T47D (cell line): ENCODE measurements at places on chromosomes 4 and X.

GRCh38 chr4:60938621-60939020 is 261.5 kb upstream of the ADGRL3 start:
- DNase-seq: no peak

DNA sequence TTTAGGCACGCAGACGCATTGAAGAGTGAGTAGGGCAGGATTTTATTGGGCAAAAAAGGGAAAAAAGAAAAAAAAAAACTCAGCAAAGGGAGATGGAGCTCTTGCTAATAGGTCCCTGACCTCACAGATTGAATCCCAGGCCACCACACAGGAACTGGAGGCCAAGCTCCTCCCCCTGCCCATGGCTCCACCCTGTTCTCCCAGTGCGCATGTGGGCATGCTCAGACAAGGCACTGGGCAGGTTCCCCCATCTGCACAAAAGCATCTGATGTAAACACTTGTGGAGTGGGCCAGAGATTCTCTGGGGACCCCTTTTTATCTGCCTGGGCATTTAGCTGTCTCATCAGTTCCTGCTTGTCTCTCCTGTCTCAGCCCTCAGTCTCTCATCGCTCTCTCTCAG is 9.5 kb downstream of the FRMD7 start:
- no peak for DNase-seq

GRCh38 chr4:40848251-40848650 is 98.5 kb downstream of the NSUN7 start:
- DNase-seq: no peak

- DNase-seq: no peak
These were observed 557 bp upstream of the KDR start for GRCh38 chr4:55125763-55126541.

- no peak for DNase-seq
These were observed 123.7 kb upstream of the KCNIP4 start for GRCh38 chr4:22072240-22072639.

DNA sequence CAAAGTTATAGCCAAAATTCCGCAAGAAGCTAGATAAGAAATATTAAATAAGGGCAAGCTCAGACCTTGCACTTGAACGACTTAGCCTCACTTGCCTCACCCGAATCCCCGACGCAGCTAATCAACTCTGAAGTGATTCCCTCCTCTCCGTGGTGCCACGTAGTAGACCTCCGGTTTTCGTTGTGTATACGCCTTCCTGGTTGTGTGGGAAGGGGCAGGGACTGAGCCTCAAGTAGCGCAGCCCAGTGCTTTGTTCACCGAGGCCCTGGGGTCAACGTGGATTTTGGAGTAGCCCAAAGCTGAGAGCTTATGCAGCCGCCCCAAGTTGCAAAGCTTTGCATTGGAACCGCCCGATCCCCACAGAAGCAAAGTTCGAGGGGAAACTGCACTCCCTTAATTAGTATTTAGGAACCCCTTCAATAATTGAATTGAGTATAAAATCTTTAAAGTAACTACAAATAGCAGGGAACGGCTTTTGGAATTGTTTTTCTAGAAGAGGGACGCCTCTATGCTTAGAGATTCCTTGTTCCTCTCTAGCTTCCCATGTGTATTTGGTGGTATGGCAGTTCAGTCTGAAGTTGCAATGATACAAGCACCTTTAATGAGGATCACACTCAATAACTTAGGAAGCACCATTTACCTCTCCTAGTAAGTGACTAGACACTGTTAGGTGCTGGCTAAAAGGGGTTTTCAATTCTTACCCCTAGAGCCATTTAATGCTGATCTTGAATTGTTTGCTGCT is 55.7 kb downstream of the LINC00632 start:
- DNase-seq: no peak

DNA sequence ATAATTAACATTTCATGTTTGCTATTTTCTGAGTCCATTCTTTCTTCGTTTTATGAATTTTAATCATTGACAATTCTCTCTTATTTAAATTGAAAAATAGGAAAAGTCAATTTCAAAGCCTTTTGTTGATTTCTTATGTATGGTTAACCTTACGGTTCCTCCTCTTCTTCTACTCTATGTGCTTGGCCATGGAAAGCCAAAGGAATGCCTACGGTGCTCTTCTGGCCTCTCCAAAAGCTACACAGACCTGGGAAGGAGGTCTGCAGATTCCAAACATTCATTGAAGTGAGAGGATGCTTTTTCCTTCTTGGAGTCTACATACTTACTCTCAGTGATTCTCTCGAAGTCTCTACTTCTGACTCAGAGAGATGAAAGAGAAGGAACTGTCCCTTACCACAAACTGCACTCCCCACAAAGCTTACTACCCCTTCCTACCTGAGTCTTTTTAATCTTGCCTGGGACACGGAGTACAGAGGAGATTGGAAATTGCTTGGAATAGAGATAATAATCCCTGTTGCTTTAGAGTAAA is 863.1 kb upstream of the FTHL17 start:
- DNase-seq: no peak

DNA sequence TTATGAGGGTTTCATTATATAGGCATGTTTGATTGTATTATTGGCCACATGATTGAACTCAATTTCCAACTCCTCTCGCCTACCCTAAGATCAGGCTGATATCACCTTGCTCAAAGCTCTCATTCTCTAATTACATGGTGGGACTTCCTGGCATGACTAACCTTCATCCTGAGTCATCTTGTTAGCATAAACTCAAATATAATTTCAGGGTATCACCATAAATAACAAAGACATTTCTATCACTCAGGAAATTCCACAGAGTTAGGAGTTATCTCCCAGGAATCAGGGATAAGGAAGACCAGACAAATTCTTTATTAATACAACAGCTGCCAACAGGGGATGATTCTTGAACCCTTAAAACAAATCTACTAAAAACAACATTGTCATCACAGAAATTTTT is 90.7 kb downstream of the NDST3 start:
- no peak for DNase-seq

DNA sequence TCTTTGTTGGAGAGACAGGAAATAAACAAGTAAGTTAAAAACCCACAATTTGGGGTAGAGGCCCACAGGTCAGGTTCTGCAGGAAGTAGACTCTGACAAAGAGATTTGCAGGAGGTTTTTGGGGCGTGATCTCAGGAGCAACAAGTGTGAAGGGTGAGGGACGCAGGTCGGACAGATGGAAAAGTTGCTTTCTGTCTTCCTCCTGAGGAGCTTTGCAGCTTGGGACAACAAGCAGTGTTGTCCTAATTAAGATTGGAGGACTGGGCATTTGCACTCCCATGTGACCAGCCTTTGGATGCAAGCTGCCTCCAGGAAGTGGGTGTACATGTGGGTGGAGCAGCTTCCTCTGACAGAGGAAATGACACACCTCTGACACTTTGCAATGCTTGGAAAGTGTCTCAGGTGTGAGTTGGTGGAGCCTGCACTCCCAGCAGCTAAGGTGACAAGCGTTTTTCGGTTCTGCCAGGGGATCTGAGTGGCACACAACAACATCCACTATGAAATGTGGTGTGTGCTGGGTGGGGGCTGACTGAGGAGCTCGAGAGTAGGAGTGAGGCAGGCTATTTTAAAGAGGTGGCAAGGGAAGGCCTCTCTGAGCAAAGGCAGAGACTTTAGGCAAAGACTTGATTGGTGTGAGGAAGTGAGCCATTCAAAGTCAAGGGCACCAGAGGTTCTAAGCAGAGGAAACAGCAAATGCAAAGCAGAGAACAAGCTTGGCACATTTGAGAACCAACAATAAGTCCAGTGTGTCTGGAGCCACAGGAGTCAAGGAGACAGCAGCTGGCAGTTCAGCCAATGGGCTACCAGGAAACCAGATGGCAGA is 339.8 kb upstream of the GATB start:
- no peak for DNase-seq

DNA sequence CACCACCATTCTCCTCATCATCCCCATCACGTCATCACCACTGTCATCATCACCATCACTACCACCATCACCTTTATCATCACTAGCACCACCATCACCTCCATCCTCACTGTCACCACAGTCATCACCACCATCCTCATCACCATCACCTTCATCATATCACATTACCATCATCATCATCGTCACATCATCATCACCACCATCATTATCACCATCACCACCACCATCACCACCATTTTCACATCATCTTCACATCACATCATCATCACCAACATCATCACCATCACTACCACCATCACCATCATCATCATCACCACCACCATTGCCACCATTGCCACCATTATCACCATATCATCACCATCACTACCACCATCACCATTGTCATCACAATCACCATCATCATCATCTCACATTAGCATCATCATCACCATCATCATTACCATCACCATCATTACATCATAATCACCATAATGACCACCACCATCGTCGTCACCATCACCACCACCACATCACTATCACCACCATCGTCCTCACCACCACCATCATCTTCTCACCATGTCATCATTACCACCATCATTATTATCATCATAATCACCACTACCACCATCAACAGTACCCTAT is 46.3 kb upstream of the NKX1-1 start:
- no peak for DNase-seq

- no peak for DNase-seq
These were observed 909 bp upstream of the PRKG2 start for GRCh38 chr4:81215931-81216330.

DNA sequence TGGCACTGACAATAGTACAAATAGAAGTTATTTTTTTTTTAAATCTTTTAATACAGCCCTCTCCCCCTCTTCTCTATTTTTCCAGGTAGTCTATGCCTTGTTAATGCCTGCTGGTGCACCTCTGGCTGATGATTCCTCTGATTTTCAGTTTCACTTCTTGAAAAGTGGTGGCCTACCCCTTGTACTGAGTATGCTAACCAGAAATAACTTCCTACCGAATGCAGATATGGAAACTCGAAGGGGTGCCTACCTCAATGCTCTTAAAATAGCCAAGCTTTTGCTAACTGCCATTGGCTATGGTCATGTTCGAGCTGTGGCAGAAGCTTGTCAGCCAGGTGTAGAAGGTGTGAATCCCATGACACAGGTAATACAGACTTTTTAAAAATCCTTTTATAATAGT is 99.1 kb downstream of the USP9X start:
- no peak for DNase-seq

- DNase-seq: no peak
These were observed 391.1 kb downstream of the STIM2 start for GRCh38 chr4:27251771-27252170.

- no peak for DNase-seq
These were observed 16.2 kb upstream of the GPKOW start for GRCh38 chrX:49139713-49140112.

DNA sequence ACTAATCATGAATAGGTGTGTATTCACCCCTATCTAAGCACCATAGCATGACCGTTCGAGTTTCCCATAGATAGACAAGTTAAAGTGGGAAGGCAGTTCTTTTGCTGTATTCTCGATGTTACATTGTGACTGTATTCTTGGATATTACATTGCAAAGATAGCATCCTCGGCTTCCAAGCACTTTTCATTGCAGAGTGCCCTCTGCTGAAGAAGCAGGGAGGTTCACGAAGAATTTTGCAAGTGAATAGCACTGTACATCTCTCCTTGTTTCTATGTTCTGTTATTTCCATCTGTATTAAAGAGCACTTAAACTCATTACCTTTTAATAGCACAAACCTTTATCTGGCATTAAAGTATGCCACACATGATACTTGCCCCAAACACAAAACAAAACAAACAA is 426.7 kb upstream of the ARX start:
- DNase-seq: no peak

GRCh38 chr4:35538807-35539206 is 705.5 kb downstream of the ARAP2 start:
- no peak for DNase-seq
